ENCODE measurements at places on chromosomes 4 and X.

- no peak for DNase-seq
Measured at GRCh38 chr4:168908093-168908492, 102.0 kb downstream of the CBR4 start.

DNA sequence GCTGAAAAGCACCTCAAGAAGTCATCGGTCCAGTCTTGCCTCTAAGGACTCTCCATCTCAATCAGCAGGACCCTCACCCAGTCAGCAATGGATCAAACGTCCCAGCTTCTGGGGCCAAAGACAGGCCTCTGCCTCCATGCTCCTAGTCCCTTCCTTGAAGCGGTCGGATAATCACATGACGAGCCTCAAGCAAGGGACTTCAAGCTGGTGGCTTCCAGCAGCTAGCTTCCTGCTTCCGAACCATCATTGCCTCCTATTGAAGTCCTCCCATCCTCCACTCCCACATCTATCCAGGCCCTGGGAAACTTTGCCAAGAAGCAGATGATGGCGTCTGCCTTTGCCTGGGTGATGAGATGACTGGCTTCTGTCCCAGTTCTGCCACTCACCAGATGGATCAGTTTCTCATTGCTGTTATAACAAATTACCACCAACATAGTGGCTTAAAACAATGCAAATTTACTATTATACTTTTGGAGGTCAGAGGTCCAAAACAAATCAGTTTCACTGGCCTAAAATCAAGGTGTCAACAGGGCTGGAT lies 135.2 kb upstream of the MAMLD1 start:
- DNase-seq: no peak

- DNase-seq: no peak
Measured at GRCh38 chrX:122047261-122047660, 999.9 kb downstream of the GLUD2 start.

DNA sequence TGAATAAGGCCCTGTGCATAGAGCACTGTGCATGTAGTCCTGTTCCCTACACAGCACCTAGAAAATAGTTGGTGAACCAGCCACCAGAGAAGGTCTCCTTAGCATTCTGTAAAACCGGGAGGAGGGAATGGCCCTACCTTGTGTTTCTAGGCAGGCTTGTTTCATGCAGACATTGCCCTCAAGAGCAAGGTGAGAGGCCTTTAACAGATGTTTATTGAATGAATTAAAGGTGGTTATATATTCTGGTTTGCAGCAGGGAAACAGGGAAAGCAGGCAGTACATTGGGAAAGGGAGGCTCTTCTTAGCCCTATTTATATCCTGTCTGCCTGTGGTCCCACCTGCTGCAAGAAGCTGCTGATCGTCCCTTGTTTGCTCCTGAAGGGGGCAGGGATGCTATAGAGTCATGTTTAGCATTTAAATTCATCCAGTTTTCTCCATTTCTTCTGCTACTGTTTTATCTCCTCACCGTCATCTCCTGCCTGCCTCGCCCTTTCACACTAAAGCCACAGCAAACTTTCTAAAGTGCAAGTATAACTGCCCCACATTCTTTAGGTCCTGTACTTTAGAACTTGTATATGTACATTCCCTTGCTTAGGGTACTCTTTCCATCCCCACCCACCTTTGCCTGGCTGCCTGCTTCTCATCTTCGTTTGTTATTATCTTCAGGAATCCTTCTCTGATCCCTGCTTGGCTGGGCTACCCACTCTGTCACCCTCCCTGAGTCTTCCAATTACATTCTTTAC lies 60.3 kb downstream of the EGF start:
- no peak for DNase-seq

DNA sequence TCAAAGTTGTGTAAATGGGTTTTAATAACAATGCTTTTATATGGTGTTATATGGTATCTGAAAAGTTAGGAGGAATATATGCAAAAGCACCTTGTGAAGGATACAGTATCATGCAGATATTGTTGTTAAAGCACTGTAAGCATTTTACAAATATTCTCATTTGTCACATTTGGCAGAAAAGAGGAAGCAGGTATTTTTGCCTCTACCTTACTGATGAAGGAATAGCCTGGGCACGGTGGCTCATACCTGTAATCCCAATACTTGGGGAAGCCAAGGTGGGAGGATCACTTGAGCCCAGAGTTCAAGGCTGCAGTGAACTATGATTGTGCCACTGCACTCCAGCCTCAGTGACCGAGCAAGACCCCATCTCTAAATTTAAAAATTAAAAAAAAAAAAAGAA lies 12.2 kb upstream of the GDPD2 start:
- no peak for DNase-seq

DNA sequence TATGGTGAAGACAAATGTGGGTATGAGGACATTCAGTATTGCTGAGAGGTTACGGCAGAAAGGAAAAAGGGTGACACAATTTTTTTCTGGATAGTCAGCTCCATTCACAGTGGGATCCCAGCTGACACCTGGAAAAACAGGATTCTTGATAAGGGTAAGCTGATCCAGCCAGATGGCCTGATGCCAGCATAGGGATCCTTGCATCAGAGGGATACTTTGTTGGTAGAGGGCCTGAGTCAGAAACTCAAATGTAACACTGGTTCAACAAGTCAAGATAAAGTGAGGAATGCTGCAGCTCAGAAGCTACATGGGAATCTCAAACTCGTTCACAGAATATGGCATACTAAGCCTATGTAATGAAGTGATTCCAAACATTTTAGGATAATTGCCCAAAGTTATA lies 726.7 kb downstream of the C4orf33 start:
- no peak for DNase-seq

- DNase-seq: no peak
Measured at GRCh38 chr4:161222889-161223288, 940.9 kb downstream of the FSTL5 start.

GRCh38 chrX:53412446-53412845 lies 10.0 kb downstream of the SMC1A start:
- DNase-seq: no peak

- DNase-seq: no peak
Measured at GRCh38 chr4:48030470-48030869, 13.9 kb downstream of the NIPAL1 start.

DNA sequence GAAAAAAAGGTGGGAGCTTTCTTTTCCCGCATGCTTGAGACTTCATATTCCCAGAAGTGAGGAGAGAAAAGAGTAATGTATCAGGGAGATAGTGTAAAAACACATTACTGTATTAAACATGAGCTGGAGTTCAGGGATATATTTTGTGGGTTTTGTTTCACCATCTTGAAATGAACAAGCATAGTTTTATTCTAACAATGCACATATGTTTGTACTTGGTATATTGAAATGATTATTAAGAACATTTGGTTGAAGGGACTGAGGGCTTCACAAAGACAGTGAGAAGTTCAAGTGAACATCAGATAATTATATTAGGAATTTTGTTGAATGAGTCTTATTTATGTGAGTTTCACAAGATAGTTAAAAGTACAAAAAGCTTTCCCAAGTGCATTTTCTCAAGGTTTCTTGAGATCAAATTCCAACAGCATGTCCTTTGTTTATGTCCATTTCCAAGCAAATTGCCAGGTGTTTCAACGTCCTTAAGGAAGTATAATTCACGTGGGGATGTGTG lies 368.8 kb downstream of the ANKRD50 start:
- DNase-seq: no peak

- no peak for DNase-seq
Measured at GRCh38 chr4:189511581-189511980, 429.1 kb upstream of the FRG1 start.

- DNase-seq: no peak
Measured at GRCh38 chrX:40646489-40647306, 663 bp downstream of the CXorf38 start.

GRCh38 chrX:45745479-45745878 lies 544.8 kb upstream of the DIPK2B start:
- DNase-seq: no peak

DNA sequence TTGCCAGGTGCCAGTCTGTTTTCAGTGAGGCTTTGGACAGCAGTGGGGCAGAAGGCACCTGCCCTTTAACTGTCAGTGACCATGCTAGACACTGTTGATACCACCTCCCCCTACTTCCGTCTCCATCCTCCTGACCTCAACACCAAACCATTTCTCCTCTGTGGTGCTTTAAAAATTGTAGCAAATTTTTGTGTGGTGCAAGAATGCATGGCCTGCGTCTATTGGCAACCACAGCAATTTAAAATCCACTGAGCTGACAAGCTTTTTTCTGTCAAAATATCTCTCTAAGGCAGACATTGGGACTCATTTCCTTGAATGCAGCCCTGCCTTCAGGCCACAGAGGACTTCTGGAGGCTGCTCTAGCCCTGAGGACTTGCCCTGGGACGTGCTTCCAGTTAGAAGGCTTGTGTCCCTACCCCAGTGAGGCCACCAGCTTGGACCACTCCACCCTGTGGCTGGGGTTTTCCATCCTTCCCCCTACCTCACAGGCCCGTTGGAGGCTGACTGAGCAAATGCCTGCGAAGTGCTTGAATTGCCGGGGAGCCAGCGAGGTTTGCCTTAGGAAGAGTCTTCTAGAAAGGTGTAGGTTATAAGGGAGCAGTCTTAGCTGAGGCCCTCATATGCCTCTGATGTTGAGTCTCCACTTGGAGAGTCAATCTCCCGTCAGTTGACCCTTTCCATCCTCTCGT lies 6.9 kb downstream of the PRRG3 start:
- no peak for DNase-seq

GRCh38 chr4:90857081-90857820 lies 730.1 kb downstream of the CCSER1 start:
- DNase-seq: no peak

- DNase-seq: no peak
Measured at GRCh38 chr4:144295286-144295995, 154.9 kb upstream of the GYPA start.

GRCh38 chr4:76995776-76996175 lies 46.2 kb downstream of the SEPTIN11 start:
- DNase-seq: no peak

DNA sequence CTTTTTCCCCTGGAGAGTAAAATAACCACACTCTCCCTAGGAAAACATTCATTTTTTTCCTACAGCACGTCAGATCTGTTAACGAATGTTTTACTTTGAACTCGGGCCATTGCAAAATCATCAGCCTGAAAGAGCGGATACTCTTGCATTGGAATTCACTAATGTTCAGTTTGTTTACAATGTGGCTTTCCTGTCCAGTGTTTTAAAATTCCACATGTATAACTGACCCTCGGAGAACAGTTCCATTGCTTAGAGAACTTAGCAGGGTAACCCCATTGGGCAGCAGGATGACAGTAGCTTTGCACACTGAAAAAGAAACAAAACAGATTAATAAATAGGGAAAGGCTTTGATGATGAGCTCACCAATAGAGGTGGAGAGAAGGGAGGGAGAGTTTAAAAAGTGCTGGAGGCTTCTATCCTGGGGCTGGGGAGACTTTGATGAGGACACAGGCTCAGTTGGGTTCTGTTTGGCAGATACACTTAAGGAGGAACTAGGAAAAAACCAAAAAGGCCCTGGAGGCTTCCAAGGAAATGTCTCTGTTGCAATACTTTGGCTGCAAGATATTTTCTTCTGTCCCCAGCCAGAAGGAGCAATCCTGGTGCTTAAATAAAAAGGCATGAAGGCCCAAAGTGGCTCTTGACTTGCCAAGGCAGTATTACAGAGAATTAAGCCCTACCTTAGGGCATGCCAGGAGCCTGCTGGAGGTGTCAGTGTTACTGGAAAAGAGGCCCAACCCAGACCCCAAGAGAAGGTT lies 143.1 kb downstream of the ARSF start:
- peak; percentile 1 for DNase-seq

- peak; percentile 15 for DNase-seq
Measured at GRCh38 chrX:14864631-14865030, 8.2 kb downstream of the FANCB start.

DNA sequence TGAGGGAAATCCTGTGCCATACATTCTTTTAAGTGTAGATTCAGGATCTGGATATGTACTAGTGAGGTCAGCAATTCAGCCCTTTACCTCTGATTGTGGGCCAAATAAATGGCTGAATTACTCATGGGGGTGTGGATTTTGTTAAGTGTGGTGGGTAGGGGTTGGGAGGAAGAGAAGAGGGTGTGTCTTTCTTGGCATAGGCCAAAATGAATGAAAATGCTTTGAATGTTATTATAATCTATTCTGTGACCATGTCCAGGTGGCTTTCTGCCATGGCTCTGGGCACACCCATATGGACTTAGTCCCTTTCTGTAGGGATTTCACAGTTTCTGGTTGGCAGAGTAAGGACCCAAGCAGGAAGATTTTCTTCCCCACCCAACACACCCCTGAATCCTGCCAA lies 244.3 kb downstream of the CBR4 start:
- DNase-seq: no peak

DNA sequence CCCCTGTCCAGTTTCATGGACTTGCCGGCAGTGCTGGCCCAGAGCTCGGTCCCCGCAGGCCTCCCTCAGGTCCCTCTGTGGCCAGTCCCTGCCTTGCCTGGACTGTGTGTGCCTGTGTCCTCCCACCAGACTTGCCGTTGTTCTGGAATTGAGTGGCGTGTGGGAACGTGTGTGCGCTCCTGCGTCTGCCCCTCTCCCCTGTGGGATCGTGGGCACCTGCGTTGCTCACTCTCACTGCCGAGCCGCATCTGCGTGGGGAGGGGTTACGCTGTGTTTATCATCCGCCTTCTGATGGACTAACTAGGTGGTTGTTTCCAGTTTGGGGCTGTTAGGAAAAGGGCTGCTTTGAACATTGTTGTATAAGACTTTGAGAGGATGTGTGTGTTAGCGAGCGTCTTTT lies 21.2 kb downstream of the PCGF3 start:
- DNase-seq: no peak

- no peak for DNase-seq
Measured at GRCh38 chr4:56757261-56757746, 64.2 kb downstream of the SPINK2 start.

DNA sequence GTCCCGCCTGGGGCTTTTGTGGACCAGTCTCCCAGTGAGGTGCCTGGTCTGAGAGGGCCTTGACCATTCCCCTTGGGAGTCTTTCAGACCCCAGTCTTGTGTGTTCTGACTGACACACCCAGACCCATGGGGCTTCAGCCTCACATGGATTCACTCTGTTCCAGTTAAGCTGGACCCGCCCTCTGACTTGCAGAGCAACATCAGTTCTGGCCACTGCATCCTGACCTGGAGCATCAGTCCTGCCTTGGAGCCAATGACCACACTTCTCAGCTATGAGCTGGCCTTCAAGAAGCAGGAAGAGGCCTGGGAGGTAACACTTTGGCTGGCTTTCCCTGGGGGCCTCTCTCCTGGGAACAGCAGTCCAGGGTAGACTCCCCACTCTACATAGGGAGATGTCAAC lies 6.8 kb downstream of the IL9R start:
- DNase-seq: no peak

All from pons (tissue), 1 donor.